Cortex of kidney (tissue), 1 donor: ENCODE measurements at places on chromosomes 6 and 20.

DNA sequence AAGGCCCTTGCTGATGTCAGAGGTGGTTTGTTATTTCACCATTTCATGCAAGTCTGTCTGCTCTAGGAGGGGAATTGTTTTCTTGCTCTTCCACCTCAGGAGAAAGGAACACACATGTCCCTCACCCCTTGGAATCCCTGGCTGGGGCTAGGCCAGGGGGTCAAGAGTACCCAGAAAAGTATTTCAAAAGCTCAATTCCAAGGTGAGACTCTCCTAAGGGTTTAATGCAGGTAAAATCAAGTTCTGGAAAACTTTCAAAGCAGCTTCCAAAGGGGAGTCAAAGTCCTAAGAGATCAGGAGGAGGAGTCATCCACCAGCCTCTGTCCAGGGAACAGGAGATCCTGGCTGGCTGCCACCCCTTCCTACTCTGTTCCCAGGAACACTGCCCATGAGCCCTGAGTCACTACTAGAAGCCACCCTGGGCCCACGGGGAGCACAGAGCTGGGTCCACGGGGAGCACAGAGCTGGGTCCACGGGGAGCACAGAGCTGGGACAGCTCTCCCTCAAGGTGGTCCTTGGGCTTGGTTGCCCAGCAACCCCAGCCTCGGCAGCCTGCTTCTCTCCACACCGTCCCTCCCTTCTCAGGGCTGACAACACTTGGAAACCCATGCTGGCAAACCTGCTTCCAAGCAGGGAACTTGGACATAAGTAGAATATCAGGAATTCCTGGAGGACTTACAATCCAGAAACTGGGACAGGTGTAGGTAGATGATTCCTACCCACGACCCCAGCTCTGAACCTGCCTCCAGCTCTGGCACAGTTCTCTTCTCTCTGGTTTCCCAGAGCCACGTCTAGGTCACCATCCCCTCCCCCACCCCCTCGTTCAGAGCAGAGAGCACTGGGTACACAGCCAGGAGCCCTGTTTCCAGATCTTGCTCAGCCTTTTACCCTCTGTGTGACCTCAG lies 35.3 kb upstream of the CDKN1A start:
- no peak for DNase-seq

DNA sequence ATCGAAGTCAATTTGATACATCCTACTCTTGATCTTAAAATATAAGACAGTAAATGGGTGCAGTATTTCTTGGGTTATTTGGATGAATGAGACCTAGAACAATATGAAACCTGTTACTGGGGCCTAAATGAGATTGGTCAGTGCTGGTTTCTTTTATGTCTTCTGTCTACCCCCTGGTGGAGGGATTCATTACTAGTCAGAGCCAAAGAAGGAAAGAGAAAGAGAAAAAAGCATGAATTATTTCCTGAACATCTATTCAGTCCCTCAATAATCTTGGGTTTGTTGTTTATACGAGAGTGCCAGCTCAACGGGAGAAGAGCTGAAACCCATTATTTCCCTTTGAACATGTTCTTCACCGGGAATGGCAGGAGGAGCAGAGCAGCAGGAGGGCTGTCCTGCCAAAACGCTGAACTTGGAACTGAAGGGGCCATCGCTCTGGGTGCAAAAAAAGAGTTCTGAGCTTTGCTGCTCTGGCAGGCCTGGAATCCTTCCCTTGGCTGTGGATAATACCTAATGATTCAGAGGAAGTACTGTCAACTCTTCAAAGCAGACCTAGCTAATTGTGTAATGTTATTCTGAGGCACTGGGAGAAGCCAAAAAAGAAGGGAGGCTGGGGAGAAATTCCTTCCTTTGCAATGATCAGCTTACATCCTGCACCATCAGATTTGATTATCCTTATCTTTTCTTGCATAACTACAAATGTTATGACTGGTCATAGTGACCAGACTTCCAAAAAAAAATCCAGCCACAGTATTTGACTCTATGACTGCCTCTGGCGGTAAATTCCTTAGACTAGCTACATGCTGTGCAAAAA lies 72.0 kb downstream of the BLOC1S5 start:
- no peak for DNase-seq

- DNase-seq, result no peak
These were observed 36.2 kb upstream of the GCNT2 start for GRCh38 chr6:10484912-10485311.

DNA sequence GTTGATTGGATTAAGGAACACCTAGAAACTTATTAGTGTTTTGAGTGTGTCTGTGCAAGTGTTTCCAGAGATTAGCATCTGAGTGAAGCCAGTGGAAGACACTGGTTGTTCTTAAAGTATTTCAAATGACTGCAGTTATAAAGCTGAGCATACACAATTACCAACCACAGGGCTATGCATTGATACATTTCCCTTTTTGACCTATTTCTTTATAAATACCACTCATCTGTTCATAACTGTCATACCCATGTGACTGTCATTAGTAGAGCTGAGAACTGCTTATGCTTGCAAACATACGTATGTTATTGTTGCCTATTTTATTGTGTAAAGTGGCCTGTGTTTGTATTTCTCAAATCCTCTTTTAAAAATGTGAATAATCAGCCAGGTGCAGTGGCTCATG lies 15.3 kb upstream of the ZC3H12D start:
- DNase-seq, result no peak

DNA sequence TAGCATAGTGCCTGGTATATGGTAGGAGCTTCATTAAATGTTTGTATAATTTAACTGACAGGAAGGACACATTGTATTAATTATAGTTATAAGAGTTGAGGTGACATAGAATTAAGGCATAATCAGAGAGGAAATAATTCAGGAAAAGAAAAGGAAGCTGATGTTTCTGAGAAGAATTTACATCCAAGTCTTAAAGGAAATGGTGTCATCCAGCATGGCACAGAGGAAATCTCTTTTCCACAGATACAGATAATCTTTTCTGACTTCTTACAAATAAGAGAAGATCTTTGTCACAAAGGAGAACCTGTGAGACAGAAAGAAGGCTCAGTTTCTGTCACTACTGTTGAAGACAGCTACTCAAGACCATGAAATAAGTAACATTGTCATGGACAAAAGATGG lies 222.5 kb downstream of the GJA1 start:
- no peak for DNase-seq

DNA sequence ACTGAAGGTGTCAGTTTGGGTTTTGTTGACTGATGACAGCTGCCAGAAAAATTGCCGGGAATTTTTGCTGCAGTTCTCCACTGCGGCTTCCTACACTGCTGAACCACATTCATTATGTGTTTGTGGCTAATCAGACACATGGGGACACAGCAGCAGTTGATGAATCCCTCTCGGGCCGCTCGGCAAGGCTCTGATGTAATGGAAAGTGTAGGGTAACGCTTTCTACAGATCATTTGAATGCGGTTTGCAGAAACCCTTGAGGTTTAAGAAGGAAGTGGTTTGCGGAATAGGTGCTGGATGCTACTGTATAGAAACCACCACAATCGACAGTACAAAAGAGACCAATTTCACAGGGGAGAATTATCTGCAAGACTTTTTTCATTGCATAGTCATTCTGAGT lies 138.7 kb upstream of the SASH1 start:
- no peak for DNase-seq

DNA sequence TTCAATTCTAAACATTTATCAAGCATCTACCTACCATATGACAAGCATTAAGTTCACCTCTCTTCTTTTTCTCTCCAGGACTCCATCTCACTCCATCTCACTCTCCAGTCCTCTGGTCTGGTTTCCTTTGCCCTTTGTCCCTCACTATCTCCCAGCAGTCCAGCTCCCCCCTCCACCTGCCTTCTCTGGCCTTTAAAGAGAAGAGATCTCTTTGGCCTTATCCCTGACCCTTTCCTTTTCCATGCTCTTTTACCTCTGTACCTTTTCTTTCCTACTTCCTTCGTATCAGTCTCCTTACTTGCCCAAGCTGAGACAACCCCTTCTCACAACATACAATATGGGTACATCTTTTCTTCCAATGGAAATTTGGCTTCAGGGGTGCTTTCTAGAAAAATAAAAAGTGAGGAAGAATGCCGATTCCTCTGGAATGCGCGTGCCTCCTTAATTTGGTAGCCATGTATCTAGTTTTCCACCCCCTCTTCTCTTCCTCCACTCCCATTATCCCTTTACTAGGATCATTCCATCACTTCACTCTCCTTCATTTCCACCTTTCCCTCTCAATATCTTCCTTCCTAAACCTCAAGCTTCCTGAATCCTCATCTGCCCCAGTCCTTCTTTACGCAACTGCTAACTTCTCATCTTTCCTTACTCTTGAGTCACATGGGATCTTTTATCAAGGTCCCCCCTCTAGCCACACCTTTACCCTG lies 745 bp upstream of the AGPAT1 start:
- DNase-seq, result no peak

DNA sequence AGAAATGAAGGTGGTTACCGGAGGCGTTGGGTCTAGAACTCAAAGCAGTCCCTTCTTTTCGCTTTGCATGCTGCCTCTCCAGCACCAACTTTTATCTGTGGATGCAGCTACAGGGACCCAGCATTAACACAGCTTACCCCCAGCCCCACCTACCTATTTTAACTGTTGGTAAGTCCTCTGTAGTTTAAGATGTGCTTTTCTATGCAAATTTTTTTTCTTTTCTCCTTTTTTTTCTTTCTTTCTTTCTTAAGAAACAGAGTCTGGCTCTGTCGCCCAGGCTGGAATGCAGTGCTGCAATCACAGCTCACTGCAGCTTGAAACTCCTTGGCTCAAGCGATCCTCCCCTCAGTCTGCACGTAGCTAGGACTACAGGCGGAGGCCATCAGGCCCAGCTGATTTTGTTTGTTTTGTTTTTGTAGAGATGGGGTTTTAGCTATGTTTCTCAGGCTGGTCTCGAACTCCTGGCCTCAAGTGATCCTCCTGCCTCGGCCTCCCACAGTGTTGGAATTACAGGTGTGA lies 6.5 kb upstream of the USP45 start:
- no peak for DNase-seq

DNA sequence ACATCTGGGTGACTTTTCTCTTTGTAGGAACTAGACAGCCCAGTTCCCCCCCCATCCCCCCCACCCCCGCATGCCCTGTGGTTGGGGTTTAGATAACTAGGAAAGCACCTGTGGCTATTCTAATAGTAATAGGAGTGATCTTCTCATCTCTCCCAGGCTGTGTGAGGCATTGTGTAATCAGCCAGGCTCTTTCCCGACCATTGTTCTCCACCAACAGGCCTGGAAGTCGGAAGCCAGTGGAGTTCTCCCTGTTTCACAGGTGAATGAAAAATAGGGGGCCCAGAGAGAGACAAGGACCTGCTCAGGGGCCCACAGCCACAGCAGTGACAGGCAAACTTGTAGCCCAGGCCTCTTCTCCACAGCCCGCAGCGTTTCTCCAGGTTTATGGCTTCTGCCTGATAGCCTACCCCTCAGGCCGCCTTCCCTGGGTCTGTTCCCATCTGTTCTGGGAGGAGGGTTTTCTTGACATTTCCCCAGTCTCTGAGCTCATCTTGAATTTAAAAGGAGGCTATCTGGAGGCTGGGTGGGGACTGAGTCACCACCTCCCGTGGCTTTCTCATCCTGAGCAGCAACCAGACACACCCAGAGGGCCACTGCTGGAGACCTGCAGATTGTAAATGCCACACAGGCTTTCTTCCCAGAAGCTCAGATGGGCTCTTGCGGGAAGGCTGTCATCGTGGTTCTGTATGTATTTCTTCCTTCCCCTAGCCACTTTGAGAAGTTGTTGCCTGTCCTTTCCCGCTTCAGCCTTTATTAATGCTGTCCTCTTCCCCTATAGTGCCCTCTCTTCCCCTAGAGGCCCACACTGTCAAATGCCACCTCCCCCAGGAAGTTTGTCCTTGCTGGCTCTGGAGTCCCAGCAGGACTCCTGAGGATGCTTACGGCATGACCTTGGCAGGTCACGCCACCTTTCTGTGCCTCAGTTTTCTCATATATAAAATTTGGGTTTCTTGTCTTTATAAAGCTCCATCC lies 75.9 kb upstream of the MYL9 start:
- DNase-seq, result no peak

GRCh38 chr20:5528719-5529256 lies 212.0 kb upstream of the PROKR2 start:
- DNase-seq, result no peak

DNA sequence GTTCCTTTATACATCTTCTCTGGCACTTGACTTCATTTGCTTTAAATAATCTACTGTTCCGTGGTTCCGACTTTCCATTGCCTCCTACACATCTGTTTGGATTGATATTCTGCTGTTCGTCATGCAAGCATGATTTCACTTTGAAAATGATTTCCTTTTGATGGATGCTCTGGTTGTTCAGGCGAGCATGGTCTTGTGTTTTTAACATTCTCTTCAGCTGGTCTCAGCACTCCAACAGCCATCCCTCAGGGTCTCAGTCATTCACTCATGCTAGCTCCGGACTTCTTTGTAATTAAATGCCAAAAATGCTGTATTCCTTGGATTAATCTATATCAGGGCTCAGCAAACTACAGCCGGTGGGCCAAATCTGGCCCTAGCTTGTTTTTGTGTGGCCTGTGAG lies 27.2 kb upstream of the SPACA1 start:
- DNase-seq, result no peak

DNA sequence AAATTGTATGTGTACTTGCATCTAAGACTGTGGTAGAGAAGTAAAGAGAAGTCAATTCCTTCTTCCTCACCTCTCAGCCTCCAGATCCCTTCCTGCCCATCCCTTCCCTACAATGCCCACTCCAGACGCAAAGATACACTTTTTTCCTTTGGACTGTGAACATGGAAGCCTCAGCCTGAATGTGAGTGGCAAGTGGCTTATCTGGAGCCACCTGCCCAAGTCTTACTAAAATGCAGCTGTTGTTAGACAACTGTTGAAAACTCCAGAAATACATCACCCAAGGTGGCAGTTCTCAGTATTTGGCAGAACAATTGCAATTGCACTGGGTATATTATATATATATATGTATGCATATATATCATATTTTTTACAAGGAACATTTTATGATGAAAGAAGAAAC lies 7.5 kb downstream of the VGLL2 start:
- DNase-seq, result no peak

DNA sequence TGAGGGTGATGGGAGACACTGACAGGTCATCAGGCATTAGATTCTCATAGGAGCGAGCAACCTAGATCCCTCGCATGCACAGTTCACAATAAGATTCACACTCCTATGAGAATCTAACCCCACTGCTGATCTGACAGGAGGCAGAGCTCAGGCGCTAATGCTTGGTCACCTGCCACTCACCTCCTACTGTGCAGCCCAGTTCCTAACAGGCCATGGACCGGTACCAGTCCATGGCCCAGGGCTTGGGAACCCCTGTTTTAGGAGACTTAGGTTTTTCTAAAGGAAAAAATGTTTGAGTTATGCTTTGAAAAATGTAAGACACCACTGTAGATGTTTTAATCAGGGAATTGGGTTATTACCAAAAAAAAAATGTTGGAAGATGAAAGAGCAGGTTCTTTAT lies 6.7 kb downstream of the HLA-E start:
- no peak for DNase-seq
